ENCODE measurements at places on chromosomes 2 and 18. TPM values are rescaled to one million over a fixed set of nuclear protein-coding genes. Genes with fewer than 3 reads are reported as not detected.

Gene SIGLEC15
- 0.19 TPM for total RNA-seq

DNA sequence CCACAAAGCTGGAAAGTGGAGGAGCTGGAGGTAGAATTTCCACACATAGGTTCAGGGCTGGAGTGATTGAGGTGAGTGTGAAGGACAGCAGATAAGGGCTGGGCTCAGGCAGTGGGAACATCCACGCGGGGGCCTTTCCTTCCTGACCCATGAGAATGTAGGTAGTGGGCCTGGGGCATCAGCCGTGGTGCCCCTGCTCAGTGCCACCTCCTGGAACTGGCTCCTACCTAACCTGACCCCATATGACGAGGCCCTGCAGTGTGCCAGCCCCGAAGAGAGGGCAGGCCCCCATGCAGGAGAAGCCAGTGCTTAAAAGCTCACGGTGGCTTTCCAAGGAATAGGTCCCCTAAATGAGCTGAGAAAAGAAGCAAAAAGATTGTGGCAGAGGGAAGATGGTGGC is 66.2 kb downstream of the HS6ST1 start:
- DNase-seq = no peak

Gene FLACC1
- total RNA-seq = 11.8 TPM

DNA sequence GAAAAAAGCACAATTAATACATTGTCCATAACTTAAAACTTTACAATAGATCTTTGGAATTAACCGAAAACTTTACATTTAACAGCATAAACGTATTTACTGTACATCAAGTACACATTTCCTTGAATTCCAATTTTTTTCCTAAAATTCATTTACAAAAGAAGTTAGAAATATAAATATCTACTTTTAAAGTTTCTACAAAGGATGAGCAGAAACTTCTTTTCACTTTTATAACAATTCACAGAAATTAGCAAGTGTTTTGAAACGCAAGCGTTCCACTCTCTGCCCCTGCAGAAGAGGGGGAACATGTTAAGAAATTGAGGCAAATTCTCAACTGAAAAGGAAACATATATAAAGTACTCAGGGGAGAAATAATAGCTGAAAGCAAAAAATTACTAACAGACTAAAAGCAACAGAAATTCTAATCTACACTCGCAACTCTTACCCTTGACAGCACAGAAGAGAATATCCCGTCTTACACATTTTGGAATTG is 1.5 kb downstream of the NFE2L2 start:
- DNase-seq = no peak

- DNase-seq = no peak
Observed at GRCh38 chr2:174752403-174753037, 11.8 kb downstream of the CHRNA1 start.

Gene THADA
- 15.4 TPM for total RNA-seq

DNA sequence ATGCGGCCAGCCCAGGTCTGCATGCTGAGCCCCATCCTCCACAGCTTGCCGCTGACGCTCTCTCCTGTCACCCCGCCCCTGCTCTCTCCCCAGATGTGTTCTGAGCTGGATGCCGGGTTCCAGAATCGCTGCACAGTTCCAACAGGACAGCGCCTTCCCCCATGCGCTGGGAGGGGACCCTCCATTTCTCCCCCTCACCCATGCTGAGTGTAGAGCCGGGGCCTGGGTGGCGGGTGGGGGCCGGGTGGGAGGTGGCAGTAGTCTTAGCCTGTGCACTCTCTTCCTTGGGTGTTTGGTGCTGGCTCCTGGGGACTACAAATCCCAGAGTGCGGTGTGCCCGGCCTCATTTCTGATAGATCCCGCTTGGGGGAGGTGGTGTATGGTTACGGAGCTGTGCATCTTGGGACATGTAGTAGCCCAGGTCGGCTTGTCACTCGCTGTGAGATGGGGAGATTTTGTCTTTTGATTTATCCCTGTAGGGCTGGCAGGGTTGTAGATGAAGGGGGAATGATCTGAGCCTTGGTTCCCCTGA is 6.8 kb downstream of the DNAJB2 start:
- no peak for DNase-seq

GRCh38 chr18:78768656-78769501 is 210.7 kb upstream of the SALL3 start:
- DNase-seq = no peak

Gene RTP5
- total RNA-seq = not detected

GRCh38 chr2:100193291-100193710 is 50.9 kb upstream of the AFF3 start:
- no peak for DNase-seq

Gene DSG3
- not detected for total RNA-seq

DNA sequence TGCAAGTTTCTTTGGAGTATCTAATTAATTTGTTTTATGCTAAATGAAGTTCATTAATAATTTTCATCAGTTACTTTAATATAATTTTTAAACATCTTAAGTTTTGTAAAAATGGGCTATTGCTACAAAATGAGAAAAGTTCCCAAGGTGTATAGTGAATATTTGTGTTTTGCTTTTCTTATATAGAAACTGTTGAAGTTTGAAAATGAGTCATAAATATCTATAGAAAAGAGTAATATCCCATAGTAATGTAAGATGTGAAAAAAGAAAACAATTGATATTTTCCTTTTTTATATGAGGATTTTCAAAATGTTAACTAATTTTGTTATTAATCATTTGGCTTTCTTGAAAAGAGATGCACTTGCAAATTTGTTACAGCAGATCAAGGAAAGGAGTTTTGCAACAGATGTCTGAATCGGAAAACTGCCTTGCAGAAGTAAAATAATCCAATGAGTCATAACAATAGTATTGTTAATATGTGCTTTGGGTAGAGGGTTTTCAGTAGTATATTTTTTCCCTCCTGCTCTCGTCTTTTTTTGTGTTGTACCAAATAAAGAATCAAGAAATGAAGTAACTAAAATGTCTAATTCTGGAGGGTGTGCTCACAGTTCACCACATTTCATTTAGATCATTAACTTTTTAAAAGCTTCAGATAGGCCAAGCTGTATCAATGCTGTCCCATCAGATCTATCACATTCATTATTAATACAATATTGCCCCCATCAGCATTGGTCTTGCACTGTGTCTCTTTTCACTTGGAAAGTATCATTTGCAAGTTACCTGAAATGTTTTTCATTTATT is 15.5 kb downstream of the DUSP19 start:
- DNase-seq = no peak

- DNase-seq = no peak
Observed at GRCh38 chr2:114857196-114857595, 414.8 kb downstream of the DPP10 start.

Gene SDC1
- 0.41 TPM for total RNA-seq

- no peak for DNase-seq
Observed at GRCh38 chr2:232398293-232399034, 8.2 kb upstream of the ALPG start.

Gene RESP18
- total RNA-seq = not detected

- DNase-seq = no peak
Observed at GRCh38 chr2:141316606-141317005, 814.2 kb downstream of the LRP1B start.

Gene SERPINB13
- total RNA-seq = not detected

Gene CCBE1
- 3.2 TPM for total RNA-seq

DNA sequence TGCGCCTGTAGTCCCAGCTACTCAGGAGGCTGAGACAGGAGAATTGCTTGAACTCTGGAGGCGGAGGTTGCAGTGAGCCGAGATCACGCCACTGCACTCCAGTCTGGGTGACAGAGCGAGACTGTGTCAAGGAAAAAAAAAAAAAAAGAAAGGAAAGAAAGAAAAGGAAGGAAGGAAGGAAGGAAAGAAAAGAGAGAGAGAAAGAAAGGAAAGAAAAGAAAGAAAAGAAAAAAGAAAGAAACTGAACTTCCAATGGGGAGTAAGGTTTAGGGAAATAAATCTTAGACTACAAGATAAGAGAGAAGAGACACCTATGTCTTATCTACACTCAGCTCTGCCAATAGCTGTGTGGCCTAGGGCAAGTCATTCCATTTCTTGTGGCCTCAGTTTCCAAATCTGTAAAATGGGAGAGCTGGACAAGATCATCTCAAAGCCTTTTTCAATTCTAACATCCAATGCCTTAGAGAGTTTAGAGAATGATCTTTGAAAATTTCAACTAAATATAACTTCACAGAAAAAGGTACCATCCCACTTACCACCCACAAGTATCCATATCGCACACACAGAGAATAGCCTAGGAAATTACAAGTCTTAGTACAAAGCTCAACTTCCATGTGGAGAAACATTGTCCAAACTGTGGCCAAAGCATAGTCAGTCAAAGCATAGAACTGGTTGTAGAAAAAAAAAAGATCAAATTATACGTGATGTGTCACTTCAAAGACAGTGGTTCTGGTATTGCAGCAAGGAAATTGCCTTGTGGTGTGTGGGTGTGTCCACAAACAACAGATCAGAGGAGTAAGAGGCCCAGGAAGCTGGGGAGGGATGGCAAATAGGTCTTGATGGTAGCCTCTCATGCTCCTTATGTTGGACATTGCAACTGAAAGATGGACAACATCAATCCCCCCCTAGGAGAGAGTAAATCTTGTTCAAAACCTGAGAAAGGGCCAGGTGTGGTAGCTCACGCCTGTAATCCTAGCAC is 42.4 kb downstream of the SLC14A2 start:
- no peak for DNase-seq

DNA sequence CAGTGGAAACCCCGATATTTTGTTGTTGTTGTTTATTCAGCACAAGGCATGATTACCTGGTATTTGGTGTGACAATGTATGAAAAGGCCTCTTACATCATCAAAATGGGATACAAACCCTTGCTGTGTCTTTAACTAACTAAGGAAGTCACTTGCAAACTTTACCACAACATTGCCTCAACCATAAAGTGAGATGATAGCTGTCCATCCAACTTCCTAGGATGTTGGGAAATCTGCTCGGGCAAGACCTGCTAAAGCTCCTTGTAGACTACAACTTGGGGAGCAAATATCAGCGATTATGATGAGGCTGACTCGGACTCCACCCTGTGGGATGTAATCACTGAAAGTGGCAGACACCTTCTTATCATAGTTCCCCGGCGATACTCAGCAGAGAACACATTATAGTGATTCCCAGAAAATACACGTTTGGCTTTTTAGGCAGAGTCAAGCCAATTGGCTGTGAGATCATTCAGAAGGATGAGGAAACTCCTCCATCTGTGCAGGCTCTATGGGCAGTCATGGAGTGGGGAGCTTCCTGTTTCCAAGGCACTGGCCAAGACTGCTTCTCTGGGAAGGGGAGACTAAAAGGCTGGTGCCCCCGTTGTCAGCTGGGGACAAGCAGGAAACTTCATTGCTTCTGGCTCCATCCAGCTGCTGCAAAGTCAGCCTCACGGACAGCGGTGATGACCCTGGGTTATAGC is 289.0 kb downstream of the RNF144A start:
- DNase-seq = no peak

Gene ANKRD36C
- total RNA-seq = 6.8 TPM

- no peak for DNase-seq
Observed at GRCh38 chr2:239273280-239274234, 127.3 kb downstream of the HDAC4 start.

DNA sequence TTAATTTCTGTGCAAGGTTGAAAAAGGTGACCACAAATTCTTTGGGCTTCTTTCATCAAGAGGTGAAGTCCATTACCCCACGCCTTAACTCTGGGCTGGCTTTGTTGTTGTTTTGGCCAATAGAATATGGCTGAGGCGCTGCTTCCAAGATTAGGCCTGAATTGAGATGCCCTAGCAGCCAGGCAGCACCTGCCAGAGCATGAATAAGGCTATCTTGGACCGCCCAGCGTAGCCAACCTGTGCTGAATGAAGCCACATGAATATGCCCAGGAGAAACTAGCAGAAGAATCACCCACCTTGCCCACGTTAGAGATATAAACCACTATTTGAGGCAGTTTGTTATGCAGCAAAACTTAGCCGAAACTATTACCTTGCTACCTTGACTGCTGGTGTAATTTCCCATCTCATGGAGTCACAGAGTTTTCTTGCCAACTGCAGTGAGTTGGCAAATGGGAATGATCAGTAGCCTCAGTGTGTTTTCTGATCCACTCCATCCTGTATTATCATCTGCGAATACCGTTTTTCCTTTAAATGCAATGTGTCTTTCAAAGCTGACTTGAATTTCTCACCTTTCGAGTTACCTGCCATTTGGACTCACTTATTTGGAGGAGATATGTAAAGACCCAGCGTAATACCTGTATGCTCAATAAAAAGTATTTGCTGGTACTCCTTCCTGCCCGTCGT is 679 bp downstream of the TSGA10 start:
- no peak for DNase-seq

Gene ASXL3
- total RNA-seq = 6.7 TPM

Gene PNPT1
- total RNA-seq = 27.4 TPM

DNA sequence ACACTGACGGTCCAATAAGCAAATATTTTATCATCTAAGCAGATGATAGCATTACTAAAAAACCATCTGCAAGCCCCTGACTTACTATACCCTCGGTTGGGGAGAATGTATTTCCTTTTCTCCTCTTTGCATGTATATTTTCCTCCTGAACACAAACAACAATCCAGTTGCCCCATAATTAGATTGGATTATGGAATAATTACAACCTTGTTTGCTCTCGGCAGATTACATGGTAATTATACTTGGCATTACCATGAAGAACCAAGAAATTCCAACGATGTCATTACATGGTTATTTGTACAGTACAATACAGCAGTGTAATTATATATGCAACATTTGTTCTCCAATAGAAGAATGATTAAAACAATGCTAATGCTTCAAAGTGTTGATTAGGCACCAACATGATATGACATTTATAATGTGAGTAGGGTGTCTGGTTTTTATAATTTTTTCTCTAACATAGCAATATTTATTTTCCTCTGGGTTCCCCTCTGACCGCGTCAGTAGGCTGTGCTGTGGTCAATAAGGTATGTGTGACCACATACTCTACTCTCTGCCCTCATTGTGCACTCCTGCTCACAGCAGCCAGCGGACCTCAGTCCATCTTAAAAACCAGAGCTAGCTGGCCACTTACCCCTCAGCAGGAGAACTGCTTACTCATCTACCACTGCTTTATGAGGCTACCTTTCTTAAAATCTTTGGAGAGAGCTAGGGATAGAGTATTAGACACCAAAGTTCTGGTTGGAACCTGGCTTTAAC is 176.1 kb downstream of the INSIG2 start:
- DNase-seq = no peak

GRCh38 chr2:241880311-241881073 is 11.0 kb downstream of the RTP5 start:
- DNase-seq = no peak

- DNase-seq = no peak
Observed at GRCh38 chr2:47214990-47215389, 59.9 kb upstream of the STPG4 start.

Gene WNT6
- total RNA-seq = 1.0 TPM

GRCh38 chr2:168060986-168061750 is 186.2 kb downstream of the STK39 start:
- no peak for DNase-seq
